ENCODE measurements at places on chromosomes 16 and 17.

DNA sequence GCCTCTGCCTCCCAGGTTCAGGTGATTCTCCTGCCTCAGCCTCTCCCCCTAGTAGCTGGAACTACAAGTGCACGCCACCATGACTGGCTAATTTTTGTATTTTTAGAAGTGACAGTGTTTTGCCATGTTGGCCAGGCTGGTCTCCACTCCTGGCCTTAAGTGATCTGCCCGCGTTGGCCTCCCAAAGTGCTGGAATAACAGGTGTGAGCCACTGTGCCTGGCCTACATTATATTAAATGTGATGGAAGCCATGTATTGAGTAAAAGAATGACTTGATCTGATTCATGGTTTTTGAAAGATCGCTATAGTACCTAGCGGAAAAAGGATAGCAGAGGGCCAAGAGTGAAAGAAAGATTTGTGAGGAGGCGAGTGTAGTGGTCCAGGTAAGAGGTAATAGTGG, 2.7 kb upstream of the PPM1D start:
- DNase-seq = no peak

DNA sequence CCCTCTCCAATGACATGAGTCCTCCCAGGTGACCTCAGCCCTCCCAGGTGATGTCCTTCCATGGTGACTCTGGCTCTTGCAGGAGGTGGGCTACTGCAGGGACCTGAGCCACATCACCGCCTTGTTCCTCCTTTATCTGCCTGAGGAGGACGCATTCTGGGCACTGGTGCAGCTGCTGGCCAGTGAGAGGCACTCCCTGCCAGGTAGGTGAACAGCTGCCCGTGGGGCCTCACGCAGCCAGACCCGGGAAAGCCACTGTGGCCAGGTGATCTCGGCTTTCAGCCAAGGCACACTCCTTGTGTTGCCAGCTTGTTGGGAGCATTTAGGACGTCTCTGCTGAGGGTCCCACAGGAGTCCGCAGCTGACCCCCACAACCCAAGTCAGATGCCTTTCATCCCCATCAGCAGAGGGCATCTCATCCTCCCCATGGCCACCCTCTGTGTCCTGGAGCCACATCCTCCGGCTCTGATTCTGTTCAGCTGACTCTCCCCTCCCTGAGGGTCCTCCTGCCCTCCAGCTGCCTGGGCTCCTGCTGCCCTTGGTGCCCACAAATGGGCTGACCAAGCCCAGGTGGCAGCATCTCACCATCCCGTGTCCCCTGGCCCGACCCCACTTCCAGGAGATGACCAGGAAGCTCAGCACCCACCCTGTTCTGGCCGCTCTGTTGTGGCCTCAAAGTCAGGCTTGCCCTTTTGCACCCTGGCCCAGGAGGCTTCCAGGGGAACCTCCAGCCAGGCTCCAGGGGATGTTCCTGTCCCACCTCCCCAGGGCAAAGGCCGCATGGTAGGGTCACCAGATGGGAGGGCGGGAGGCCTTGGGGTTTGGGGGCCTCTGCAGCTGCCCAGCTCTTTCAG, 20.1 kb downstream of the USP6 start:
- no peak for DNase-seq

DNA sequence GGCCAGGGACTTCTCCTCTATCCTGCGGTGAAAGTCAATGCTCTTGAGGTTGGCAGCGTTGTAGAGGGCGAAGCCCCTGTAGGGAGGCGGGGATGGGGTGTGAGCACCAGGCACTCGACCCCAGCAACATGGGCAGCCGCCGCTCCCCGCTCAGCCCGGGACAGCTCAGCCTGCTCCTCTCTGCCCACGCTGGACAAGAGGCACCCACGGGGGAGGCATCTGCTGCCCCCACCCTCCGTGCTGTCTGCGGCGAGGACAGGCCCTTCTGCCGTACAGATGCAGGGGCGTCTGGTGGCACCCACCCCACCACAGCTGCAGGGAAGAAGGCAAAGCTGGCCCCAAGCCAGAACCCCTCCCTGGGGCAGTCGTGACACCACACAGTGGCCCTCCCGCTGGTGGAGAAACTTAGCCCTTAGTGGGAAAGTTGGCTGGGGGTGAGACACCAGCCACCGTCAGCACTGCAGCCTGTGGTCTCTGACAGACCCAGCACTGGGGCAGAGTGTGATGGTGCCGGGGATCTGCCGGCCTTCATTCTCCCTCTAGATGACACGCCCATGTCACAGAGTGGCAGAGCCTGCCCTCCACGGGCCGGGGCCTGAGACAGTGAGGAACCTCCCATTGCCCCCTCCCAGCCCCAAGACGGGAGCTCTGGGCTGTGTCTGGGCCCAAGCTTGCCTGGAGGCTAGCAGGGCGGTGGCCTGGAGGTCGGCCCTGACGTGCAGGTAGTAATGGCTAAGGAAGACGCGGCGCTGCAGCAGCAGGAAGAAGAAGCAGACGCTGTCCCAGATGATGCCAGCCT, 19.5 kb downstream of the CTU2 start:
- no peak for DNase-seq

- no peak for DNase-seq
These were observed 328.3 kb downstream of the FOXL1 start for GRCh38 chr16:86906623-86907022.

- DNase-seq = no peak
These were observed 20.5 kb upstream of the EMP2 start for GRCh38 chr16:10600782-10601443.

- no peak for DNase-seq
These were observed 111.7 kb downstream of the ABCA8 start for GRCh38 chr17:68843522-68843921.

DNA sequence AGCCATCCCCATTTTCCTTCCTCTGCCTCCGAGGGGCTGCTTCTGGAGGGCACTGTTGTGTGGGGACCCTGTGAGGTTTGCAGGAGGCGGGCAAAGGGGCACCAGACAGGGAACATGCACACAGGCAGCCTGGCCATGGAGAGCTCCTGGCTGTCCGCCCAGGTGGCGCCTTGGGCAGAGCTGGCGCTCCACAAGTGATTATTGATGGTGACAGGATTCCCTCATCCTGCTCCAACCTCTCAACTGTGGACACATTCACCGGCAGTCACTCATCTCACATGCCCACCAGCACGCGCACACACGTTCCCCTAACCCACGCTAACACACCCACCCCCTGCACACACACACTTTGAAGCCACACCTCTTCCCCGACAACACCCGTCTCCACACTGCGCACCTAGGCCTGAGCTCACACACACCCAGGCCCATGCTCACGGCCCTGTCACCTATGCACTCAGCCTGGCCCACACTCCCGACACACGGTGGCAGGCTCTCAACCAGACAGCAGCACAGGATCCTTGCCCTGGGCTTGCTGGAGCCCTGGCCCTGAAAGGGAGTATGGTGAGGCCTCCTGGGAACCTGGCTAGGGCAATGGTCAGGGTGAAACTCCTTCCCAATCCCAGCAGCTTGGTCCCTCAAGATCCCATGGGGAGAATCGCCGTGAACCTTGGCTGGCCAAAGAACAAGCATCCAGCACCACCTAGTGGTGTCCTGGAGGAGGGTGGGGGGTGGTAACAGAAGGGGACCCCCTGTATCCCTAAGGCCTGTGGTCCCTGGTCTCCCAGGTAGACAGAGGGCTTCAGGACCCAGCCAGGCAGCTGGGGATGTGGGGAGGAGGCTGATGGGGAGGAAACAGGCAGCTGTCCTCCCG, 3.6 kb downstream of the PNMT start:
- no peak for DNase-seq

DNA sequence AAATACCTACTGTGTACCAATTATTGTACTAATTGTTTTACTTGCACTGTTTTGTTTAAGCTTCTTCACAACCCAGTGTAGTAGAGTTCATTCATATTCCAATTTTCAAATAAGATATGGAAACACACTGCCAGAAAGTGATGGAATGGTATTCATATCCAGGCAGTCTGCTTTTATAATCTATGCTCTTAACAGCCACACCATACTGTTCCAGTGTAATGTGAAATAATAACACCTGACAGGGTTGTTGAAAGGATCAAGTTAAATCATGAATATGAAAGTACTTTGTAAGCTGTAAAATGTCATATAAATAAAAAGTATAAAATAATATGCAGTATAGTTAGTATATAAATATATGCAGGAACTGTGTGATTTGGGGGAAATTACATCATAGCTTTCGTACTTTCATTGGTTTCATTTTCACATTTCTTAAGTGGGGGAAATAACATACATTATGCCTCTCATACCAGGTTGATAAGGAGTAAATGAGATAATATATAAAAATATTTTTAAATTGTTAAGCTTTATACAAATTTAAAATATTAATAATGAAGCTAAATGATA, 230.8 kb downstream of the TANC2 start:
- no peak for DNase-seq

GRCh38 chr17:59840329-59841090, 52.2 kb downstream of the TUBD1 start:
- DNase-seq = no peak

DNA sequence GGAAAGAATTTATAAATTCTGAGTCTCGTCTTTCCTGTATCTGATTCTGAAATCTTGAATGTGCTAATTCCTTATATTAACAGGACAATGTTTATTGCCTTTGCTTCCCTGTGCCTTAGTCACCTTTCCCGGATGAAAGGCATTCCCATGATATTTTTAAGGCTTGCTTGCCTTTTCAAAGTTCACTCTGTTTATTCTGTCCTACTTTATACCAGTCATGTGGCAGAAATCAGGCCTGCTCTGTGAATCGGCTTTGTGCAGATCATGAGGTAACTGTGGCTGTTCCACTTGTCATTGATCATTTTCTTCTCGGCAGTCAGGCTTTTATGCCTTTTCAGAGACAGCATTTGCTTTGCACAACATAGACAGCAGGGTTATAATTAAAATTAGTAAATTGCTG, 28.8 kb upstream of the ABCC11 start:
- DNase-seq = no peak

DNA sequence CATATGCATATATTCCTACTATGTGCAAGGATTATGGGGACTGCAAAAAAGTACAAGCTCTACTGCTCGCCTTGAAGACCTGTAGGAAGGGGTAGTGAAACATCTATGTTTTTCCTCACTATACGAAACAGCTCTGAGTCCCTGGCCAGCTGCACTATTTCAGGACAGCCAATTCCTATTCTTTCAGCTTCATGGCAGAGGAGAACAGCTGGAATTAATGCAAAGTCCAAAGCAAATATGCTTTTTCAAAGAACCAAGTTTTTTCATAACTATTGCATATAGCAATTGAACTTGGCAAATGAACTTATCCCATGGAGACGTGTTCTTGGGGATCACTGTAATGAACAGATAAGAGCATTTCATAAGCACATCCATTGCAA, 122.3 kb downstream of the SPACA3 start:
- DNase-seq = no peak

- DNase-seq = no peak
These were observed 52.1 kb downstream of the CUEDC1 start for GRCh38 chr17:57902800-57903759.

GRCh38 chr16:7497691-7498090, 165.0 kb downstream of the RBFOX1 start:
- DNase-seq = no peak

GRCh38 chr17:73863761-73864535, 219.7 kb upstream of the SDK2 start:
- no peak for DNase-seq

GRCh38 chr16:73089420-73089819, 41.5 kb upstream of the ZFHX3 start:
- DNase-seq = no peak

DNA sequence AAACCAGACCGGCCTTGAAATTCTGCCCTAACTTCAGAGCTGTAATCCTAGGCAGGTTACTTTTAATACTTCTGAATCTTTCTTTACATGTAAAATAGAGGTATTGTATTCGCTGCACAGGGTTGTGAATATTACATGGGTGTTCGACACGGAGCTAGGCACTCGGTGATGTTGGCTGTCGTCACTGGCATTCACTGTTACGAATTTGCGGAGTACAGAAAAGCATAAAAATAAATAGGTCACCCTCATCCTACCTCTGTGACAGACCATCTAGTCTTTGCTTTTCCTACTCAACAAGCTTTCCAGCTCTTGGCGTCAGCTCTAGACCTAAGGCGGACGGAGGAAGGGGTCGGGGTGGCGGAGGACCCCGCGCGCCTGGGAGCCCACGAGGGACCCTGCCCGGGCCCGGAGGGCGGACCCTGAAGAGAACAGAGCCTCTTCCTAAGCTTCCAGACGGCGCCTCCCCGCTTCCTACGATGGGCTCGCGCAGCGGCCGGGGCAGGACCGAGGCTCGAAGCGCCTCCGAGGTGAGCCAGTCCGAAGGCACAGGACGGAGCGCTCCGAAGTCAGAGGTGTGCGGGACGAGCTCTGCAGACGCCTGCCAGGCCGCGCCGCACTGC, 879 bp upstream of the SPG7 start:
- no peak for DNase-seq

DNA sequence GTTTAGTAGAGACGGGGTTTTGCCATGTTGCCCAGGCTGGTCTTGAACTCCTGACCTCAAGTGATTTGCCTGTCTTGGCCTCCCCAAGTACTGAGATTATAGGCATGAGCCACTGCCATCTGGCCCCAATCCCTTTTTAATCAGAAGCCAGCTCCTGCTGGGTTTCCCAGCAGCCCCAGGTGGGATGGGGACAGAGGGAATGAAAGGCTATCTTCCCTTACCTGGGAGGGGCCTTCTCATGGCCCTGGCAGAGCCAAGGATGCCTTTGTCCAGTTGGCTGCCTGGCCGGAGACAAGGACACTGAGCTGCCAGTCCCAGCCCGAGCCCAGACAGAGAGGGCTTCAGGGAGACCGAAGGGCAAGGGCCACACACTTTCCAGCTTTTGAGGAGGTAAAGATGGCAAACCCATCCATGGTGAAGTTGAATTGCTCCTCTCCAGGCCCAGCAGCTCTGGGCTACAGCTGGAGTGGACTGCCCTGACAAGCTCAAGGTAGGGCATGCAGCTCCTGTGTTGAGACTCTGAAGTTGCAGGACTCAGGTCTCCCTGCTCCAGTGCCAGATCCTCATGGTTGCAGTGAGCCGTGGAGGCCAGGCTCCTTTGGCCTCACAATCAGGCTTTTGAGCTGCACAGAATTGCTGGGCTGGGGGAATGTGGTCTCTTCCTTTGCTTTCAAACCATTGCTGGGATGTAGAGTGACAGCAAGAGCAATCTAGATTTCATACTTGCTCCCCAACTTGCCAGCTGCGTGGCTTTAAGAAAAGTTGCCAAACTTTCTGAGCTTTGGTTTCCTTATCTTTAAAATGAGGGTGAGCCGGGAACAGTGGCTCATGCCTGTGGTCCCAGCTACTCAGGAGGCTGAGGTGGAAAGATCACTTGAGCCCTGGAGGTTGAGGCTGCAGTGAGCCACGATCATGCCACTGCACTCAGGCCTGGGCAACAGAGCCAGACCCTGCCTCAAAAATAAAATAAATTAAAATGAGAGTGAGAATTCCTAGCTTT, 44.5 kb upstream of the IL34 start:
- DNase-seq = no peak

Measured in effector CD8-positive, alpha-beta T cell (primary cell).